ENCODE measurements at places on chromosomes 16 and 17.

DNA sequence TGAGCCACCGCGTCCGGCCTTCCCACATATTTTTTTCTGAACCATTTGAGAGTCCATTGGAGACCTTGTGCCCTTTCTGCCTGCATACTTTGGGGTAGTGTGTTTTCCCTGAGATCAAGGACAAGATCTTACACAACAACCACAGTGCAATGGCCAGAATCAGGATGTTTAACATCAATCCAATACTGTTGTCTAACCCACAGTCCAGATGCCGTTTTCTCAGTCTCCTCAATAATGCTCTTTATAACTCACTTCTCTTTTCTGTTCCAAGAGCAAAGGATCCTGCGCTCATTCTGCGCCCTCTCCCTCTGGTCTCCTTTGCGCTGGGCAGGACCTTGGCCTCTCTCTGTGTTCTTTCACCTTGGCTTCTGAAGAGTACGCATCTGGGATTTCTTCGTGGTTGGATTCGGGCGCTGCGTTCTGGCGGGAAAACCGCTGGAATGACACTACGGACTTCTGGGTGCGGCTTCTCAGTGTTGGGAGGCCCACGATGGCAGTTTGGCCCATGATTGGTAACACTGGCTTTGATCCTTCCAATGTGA is 16.6 kb downstream of the CBX4 start:
- no peak for DNase-seq

DNA sequence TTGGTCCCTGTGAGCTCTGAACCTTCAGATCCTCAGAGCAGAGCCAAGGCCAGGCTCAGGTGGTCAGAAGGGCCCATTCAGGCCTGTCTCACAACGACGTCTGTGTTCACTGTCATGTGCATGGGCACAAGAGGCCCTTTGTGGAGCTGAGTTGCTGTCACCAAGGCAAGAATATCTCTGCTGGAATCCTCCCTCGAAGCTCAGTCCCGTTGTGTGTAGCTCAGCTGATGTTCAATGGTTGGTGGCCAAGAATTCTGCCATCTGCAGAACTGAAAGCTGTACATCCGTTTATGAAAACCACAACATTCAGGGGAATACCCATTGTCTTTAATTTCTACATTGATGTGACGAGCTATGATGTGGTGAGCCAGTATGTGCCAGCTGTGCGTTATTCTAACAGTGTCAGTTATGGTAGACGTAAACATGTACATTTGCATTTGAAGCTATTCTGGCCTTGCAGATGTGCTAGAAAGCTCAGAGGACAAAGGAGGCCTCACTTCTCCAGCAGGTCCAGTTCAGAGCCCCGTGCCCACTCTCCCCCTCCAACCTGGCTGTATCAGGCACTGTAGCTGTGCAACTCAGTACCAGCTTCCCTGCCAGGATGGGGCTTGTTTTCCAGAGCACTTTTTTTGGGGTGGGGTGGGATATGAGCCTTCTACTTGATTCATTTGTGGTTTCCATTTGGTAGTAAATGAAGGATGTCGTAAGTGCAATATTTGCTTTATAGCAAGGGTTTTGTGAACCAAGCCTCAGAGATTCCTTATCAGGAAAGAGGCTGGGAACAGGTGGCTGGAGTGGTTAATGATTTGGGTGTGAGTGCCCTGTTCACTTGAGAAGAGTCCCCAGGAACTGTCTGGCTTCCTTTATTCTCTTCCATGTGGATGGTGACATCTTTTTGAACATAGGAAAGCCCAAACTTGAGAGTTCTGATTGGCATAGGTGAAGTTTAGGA is 56.1 kb downstream of the B9D1 start:
- peak; percentile 22 for DNase-seq

GRCh38 chr16:8594149-8594666 is 3.9 kb upstream of the TMEM114 start:
- DNase-seq = no peak

GRCh38 chr17:80990921-80991644 is 558 bp upstream of the CHMP6 start:
- no peak for DNase-seq

DNA sequence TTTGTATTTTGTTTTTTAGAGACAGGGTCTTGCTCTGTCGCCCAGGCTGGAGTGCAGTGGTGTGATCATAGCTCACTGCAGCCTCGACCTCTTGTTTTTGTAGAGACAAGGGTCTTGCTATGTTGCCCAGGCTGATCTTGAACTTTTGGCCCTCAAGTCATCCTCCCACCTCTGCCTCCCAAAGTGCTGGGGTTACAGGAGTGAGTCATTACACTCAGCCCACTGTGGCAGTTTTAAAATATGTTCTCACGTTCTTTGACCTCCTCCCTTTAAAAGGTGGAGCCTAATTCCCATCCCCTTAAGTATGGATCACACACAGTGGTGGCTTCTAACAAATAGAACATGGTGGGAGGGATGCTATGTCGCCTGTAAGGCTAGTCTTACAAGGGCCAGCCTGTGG is 67.7 kb downstream of the ZDHHC7 start:
- no peak for DNase-seq

- DNase-seq = no peak
Measured at GRCh38 chr16:17437981-17438380, 32.8 kb downstream of the XYLT1 start.

DNA sequence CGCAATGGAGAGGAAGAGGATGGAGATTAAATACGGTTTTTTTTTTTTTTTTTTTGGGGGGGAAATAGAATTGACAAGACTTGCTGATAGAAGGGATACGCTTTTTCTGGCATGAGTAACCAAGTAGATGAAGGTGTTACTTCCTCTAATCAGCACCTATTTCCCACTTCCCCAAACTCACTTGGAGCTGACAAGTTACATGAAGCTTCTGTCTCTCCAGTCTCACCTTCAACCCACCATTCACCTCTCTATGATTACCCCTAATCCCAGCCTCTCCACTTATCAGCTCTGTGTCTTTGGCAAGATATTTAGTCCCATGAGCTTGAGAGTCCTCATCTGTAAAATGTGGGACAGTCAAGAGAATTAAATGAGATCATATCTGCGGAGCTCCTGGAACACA is 185.9 kb upstream of the HS3ST3A1 start:
- DNase-seq = no peak

- DNase-seq = no peak
Measured at GRCh38 chr17:76672892-76673291, 29.3 kb upstream of the ST6GALNAC1 start.

GRCh38 chr17:602436-602835 is 112.2 kb downstream of the VPS53 start:
- no peak for DNase-seq

DNA sequence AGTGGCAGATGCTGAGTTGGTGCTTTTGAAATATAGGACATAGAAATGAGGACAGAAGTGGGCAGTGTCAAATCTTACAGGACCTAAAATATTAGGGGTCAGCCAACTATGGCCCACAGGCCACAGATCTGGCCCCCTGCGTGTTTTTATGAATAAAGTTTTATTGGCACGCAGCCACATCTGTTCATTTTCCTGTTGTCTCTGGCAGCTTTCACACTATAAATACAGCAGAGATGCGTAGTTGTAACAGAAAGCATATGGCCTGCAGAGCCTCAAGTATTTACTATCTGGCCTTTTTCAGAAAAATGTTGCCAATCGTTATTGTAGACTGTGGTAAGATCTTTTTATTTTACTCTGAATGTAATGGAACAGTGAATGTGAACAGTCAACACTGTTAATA is 82.8 kb downstream of the ABCC6 start:
- no peak for DNase-seq

DNA sequence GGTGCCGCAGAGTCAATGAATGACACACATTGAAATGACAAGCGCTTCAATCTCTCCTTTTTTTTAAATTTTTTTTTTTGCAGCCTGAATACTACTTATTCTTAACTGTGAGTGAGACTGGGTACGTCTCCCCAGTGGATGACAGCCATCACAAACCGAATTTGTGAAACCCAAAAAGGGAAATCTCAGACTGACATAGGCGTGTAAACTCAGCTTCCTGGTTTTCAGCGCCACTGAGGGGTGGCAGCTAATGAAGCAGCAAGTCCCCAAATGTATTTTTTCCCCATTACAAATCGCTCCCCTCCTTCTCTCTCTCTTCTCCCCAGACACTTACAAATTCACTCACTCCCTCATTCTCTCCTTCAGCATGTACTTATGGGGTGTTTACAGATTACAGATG is 196.0 kb downstream of the MAF start:
- DNase-seq = no peak

DNA sequence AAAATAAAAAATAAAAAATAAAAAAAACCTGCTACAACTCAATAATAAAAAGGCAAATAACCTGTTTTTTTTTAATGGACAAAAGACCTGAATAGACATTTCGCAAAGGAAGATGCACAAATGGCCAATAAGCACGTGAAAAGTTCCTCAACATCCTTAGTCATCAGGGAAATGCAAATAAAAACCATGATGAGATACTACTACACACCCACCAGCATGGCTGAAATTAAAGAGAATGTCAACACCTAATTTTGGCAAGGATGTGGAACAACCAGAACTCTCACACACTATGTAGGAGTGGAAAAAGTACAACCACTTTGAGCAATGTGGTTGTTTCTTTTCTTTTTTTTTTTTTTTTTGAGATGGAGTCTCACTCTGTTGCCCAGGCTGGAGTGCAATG is 24.6 kb downstream of the COG7 start:
- no peak for DNase-seq

DNA sequence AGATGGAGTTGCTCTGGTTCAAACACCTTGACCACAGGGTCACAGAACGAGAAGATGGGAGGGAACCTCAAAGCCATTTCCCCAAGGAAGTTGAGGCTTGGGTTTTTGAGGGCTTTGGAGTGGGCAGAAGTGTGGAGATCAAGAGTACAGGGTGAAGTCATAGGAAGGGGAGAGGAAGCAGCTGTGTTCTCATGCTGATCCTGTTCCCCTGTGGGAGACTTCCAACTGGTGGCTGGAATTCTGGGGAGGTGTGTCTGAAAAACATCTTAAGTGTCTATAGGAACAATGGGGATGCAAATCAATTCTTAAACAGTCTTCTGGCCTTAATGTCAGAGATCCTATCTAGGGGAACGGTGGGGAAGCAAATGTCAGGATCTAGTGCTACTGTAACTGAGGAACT is 38.8 kb upstream of the HSBP1 start:
- DNase-seq = no peak

GRCh38 chr17:47955497-47956461 is 1.9 kb downstream of the PRR15L start:
- no peak for DNase-seq

GRCh38 chr17:80971704-80972304 is 19.8 kb upstream of the CHMP6 start:
- DNase-seq = no peak

DNA sequence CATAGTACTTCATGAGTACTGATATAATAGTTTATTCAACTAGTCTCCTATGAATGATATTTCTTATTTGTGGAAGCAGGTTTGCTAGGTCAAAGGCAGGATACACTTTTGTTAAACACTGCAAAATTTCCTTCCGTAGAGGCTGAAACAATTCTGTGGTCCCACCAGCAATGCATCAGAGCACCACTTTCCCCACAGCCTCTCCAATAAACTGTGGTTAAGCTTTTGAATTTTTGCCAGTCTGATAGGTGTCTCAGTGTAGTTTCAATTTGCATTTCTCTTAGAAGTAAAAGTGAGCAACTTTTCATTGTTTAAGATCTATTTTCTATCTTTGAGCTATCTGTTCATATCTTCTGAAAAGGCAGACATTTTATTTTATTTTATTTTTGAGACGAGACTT is 36.4 kb upstream of the CORO6 start:
- no peak for DNase-seq

DNA sequence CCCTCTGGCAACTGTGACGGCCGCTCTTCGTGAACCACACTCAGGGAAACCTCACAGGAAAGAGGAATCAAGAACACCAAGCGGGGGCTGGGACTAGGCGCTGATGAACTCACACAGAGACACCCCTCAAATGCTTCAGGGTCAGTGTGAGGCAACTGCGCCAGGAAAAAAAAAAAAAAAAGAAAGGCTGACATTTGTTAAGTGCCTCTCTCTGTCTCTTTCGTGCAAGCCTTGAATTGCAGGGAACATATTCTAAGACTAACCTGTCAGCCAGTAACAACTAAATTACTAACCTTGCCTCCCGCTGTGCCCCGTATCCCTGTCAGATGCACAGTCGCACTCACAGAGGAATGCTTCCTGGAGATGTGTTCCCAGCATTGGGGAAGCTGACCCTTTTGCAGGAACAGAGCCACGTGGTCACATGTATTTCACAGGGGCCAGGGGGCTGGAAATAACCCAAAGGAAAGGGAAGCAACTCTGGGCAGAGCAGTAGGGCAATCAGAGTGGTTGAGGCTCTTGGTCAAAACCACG is 247.8 kb downstream of the XYLT1 start:
- no peak for DNase-seq

- no peak for DNase-seq
Measured at GRCh38 chr16:4085405-4085970, 30.8 kb downstream of the ADCY9 start.

DNA sequence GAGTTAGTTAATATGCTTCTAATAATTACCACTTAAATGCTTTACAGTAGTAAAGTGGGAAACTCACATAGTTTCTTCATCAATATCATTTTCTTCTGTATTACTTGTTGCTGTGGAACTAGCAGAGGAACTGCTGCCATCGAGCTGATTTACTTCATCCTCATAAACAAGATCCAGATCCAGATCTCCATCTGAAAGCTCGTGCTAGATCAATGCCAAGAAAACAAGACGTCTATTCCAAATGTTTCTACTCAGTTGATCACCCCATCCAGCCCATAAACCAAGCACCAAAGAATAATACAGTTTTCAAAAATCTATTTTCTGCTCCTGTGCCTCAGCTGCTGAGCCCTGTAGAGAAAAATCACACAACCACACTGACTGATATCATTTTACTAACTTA is 59.1 kb downstream of the TRIM37 start:
- no peak for DNase-seq

DNA sequence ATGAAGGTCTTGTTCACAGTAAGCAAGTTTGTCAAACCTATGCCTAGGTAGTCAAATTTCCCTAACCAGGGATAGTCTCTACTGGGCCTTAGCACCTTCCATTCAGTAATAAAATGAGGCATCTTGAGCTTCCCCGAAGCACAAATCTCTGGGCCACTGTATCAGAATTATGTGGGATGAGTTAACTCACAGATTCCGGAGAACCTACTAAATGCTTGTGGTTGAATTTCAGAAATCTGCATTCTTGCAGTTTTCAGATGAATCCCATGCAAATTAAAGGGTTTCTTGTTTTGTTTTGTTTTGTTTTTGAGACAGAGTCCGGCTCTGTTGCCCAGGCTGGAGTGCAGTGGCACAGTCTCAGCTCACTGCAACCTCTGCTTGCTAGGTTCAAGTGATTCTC is 478.8 kb upstream of the HSBP1 start:
- no peak for DNase-seq

GRCh38 chr17:73900516-73900915 is 256.3 kb upstream of the SDK2 start:
- no peak for DNase-seq

- peak; percentile 72 for DNase-seq
Measured at GRCh38 chr17:56715613-56716357, 117.9 kb downstream of the C17orf67 start.

All from activated CD4-positive, alpha-beta T cell treated with anti-CD3 and anti-CD28 coated beads, Interleukin-2, amount 50 U/mL, for 1 hour (primary cell).